ENCODE measurements at places on chromosomes 6 and 20.

- no peak for DNase-seq
These were observed 152.2 kb downstream of the OPN5 start for GRCh38 chr6:47934023-47934422.

- DNase-seq = no peak
These were observed 21.6 kb downstream of the CNKSR3 start for GRCh38 chr6:154488802-154489437.

GRCh38 chr20:237489-237888, 10.4 kb downstream of the DEFB129 start:
- no peak for DNase-seq

DNA sequence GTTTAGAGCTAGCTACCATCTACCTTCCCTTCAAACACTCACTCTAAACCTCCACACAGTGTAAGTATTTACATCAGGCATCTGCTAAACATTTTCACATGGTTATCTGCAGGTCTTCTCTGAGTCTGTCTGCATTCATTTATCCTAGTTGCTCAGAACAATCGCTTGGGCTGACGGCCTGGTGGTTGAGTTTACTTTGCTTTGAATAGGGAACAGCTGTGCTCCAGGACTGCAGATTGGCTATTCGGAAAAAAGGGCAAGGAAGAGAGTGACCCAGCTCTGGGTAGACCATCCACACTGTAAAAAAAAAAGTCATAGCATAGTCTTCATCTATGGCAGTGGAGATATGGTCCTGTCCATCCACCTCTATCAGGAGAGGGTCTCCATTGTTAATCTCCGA, 115.3 kb upstream of the ESR1 start:
- DNase-seq = no peak

GRCh38 chr6:130000526-130001421, 17.6 kb upstream of the L3MBTL3 start:
- no peak for DNase-seq

GRCh38 chr20:34921436-34921835, 34.2 kb downstream of the GSS start:
- DNase-seq = no peak

DNA sequence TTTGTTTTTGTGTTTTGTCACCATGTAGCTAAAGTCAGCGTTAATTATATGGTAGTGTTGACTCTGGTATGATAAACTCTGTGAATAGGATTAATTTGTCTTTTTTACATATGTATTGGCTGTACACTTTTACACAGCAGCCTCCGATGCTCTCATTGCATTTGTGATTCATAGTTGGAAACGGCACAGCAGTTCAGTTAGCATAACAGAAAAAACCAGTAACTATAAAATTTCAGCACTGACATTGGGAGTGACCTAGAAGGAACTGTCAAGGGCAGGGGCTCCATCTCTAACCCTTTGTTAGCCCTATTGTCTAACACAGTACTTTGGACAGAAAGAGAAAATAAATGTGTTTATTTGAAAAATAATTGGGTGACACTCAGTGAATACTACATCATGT, 5.6 kb upstream of the BEND6 start:
- DNase-seq = no peak

GRCh38 chr6:64104051-64104450, 468.4 kb downstream of the PHF3 start:
- no peak for DNase-seq

Measured in stimulated activated CD4-positive, alpha-beta T cell treated with anti-CD3 and anti-CD28 coated beads, Interleukin-1b, Interleukin-23, amount 100 ng/mL, for 1 hour (primary cell).